Skeletal muscle cell (primary cell): ENCODE measurements at places on chromosomes 4 and X.

- no peak for DNase-seq
Measured at GRCh38 chr4:156608651-156609050, 362.9 kb downstream of the PDGFC start.

GRCh38 chr4:163554870-163555465, 60.5 kb downstream of the TMA16 start:
- no peak for DNase-seq

GRCh38 chr4:181741513-181741912, 501.7 kb upstream of the TENM3 start:
- no peak for DNase-seq

GRCh38 chr4:153573221-153573620, 107.1 kb downstream of the TMEM131L start:
- no peak for DNase-seq

DNA sequence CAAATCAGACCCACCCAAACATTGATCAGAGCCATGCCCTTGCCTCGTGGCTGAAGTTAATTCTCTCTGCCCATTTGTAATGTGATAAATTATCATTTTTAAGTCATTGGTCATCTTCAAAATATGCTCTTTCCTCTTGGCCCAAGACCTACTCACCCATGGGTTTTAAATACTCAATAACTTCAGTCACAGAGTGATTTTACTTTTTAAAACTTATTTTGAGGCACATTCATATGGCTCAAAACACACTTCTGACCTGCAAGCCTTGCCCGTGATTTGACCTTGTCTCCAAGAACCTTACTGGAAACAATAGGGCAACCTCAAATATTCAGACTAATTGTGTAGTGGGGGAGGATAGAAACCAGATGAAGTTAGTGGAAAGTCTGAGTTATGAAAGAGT, 176.2 kb upstream of the LNX1 start:
- no peak for DNase-seq

- DNase-seq, result no peak
Measured at GRCh38 chrX:17531500-17531899, 156.5 kb downstream of the NHS start.

GRCh38 chr4:6331018-6331417, 61.4 kb downstream of the WFS1 start:
- no peak for DNase-seq

- no peak for DNase-seq
Measured at GRCh38 chr4:122830426-122831095, 3.9 kb downstream of the FGF2 start.

- DNase-seq, result no peak
Measured at GRCh38 chr4:93814722-93815121, 13.8 kb upstream of the ATOH1 start.

DNA sequence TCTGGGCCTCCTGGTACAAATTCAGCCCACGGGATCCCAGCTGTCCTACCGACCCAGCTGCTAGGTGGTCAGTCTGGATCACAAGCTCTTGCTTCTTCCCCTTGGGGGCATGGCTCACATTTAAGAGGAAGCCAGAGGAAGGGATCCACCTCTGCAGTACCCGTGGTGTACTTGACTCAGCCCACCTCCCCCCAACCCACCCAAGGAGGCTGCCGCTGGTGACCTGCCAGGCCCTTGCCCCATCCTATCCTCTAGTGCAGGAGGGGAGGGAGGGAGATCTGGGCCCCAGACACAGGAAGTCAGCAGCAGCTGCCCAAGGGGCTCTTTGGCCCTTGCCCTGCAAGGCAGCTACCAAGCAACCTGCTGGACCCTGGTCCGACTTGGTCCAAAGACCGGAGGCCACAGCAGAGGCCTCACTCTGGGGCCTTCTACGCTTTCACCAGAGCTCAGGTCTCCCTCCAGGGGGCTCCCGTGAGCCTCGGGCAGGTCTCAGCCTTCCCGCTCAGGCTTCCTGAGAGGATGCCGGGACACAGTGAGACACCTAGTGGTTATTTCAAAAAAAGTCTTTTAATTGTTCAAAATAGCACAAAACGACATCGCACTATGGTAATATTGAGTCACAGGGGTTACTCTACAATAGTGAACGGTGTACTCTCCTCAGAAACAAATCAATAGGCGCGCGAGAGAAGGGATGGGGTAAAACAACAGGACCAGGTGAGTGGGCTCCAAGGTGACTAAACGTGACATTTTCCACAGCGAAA, 2.7 kb upstream of the RENBP start:
- DNase-seq, result no peak

GRCh38 chr4:86968547-86968946, 33.7 kb downstream of the AFF1 start:
- DNase-seq, result no peak

DNA sequence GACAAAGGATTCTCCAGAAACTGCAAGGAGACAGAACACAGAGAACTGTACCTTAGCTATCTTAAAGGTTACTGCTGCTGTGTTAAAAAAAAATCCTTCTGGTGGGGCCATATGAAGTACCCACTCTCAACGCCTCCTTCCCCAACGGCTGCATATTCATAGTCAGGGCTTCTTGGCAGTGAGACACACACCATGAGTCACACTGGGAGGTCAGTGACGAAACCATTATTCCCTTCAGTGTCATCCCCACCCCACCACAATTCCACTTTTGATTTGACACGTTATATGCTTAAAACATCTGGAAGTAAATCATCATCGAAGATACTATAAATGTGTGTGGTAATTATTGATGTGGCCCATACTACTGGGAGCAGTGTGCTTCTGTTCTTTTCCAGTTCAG, 271.5 kb downstream of the LDB2 start:
- peak; percentile 96 for DNase-seq

GRCh38 chrX:40854242-40854641, 118.9 kb upstream of the MED14 start:
- DNase-seq, result no peak

DNA sequence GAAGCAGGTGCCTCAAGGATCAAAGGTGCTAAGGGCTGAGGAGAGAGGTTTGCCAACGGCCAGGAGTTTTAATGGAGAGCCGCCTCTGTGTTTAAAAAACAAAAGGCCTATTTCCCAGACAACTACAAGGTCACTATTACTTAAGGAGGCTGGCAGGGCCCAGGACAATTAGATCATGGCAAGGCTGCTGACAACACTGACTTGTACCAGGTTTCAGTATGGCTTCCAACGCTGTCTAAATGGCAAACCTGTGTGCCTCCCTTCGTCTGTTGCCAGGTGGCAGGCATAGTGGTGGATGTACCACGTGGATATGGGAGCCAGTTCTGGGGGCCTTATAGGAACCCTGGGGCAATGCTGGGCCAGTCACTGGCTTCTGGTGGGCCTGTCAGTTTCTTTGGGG, 41.0 kb downstream of the NSG1 start:
- no peak for DNase-seq

DNA sequence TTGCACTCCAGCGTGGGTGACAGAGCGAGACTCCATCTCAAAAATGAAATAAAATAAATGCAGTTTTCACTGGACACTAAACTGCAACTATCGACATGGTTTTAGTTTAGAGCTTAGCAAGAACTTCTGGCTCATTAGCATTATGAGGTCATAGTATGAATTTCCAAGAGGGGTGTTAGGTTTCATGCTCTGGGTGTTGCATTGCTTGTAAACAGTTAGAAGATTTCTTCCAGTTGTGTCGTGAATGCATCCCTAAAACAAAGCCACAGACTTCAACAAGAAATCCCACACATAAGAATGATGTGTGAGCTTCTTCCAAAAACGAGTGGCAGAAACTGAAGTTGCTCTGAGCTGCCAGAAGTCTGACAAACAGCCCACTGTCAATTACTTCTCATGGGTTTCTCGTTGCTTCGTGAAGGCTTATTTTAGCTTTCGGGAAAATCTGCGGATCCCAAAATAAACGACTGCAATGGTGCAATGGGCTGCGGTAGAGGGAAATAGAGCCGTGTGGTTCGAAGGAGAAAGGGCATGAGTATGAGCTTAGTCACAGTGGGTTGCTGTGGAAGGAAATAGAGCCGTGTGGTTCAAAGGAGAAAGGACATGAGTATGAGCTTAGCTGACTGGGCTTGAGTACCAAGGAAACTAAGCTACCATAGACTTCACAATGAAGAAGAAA, 354.9 kb downstream of the DHRSX start:
- no peak for DNase-seq

DNA sequence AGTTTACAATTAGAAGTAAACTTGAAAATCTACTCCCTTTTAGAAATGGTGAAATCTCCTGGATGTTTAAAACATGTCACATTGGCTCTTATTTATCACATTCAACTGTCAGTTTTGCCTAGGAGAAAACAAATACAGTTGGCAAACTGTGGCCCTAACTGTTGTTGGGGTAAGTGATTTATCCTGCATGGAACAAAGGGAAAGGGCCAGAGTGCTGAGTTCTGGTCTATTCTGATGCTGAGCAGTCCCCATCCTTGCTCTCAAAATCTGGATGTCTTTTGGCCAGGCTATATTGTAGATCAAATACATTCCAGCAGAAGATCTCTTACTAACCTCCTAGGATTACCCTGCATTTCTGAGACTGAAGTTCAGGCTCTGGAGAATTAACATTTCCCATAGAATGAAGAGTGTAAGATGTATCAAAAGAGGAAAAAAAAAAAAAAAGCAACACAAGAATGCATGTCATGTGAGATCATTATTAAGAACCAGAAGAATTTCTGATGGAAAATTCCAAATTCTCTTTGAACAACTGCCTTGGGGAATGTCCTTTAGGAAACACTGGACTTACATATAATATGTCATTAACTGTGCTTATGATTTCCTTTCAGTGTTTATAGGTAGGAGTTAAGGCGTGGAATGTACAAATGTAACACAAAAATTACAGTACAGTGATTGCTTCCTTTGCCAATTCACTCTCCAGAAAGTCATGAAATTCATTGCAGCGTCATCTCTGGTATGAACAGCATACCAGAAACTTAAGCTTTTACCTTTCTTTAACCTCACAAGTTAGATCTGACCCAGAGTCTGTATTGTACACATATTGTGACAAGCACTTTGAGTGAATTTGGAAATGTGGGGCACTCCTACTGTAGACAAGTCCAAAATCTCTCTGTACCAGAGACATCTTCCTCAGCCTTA, 1012.5 kb upstream of the LCORL start:
- DNase-seq, result no peak

GRCh38 chr4:242121-242848, 63.0 kb downstream of the ZNF732 start:
- no peak for DNase-seq

DNA sequence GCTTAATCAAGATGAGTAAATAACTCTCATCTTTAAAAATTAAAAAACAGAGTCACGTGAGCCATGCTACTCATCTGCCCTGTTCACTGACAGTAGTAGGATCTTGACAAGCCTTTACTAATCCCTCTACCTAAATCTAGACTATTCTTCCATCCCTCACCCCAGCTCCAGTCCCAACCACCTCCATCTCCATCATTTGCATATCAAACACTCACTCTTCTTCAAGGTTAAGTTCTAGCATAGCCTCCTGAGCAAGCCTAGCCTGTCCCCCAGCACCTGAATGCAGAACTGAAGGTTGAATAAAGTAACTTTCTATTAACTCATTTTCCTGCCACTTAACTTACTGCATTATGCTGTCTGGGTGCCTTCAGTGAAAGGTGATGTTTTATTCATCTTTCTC, 72.5 kb downstream of the YIPF7 start:
- DNase-seq, result no peak

DNA sequence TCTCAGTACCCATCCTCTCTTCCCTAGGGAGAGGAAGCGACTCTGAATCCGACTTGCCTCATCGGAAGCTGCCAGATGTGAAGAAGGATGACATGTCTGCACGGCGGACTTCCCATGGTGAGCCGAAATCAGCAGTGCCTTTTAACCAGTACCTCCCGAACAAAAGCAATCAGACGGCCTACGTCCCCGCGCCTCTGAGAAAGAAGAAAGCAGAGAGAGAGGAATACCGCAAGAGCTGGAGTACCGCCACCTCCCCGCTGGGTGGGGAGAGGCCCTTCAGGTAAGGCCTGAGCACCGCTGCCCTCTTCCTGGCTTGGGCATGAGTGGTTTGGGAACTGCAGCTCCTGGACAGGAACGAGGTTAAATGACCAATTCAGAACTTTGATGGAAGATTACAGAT, 81.2 kb downstream of the LIMCH1 start:
- no peak for DNase-seq

DNA sequence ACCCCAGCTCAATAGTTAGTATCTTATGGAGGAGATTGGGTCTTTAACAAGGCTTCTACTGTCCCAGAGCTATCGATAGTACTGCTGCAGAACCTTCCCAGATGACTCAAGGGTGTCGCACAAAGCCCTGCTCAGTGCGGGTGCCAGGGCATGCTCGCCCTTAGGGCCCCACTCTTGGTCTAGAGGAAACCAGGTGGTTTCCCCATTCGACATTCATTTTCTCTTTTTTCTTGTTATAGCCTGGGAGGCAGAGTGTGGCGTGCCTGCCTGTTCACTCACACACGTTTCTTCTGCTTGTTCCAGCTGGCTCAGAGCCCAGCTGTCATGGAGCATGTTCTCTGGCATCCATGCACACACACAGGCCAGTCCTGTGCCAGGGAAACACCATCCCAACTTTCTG, 144.5 kb downstream of the SMIM20 start:
- no peak for DNase-seq

GRCh38 chrX:125444659-125445058, 125.0 kb downstream of the TEX13C start:
- no peak for DNase-seq

GRCh38 chr4:176565049-176565448, 227.7 kb downstream of the VEGFC start:
- no peak for DNase-seq

GRCh38 chr4:7838136-7838782, 101.4 kb downstream of the AFAP1 start:
- no peak for DNase-seq

DNA sequence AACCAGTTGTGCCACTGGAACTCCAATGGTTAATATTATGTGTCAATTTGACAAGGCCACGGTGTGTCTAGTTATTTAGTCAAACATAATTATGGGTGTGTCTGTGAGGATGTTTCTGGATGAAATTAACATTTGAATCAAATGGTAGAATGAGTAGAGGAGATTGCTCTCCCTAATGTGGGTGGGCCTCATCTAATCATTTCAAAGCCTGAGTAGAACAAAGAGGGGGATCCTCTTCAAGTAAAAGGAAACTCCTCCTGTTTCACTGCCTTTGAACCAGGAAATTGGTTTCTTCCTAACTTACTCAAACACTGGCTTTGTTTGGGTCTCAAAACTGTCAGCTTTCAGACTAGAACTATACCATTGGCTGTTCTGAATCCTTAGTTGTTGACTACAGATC, 1692.1 kb downstream of the PCDH19 start:
- no peak for DNase-seq

DNA sequence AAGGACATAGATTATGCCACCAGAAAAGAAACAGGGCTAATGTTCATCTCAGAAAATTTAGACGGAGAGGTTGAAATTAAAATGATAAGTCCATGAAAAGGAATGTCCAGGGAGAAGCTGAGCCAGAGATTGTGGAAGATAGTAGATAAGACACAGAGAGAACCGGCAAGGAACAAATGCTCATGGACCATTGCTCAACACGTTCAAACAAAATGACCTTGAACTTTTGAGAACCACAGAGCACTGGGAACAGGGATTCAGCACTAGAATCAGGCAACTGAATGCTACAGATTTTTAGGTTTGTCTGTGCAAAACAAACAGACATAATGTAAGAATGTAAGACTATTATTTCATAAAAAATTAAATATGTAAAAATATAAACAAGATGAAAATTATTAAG, 206.3 kb downstream of the PDGFC start:
- DNase-seq, result no peak
